ENCODE measurements at places on chromosomes 7 and 10. TPM values are rescaled to one million over a fixed set of nuclear protein-coding genes. Genes with fewer than 3 reads are reported as not detected.

The LLCFC1 gene
- not detected for total RNA-seq

The INA gene
- 0.70 TPM for total RNA-seq

DNA sequence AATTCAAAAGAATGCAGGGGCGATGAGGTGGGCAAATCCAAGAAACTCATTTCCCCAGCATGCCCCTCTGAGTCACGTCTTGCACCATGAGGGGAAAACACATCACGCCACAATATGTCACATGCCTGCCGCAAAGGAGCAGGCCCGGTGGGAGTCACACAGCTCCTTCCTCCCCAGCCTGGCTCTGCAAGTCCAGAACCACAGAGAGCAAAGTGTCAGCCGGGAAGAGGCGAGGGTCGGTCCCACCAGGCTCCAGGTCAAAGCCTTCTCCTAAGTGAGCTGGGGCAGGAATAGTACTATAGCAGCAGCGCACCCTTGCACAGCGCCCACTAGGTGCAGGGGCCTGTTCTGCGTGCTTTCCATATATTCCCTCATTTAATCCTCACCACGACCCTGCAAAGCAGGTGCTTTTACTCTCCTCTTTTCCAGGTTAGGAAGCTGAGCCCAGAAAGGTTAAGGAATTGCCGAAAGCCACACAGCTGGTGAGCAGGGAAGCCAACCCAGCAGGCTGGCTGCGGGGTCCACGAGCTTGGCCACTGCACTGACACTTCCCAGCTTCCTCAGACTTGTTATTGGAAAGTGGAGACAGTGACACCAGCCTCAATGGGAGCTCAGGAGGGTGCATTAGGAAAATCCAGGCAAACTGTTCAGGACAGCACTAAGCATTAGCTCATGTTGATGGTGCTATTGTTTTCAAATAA, 94.0 kb upstream of the ZMIZ1 start:
- H3K36me3 ChIP-seq: no peaks in the 10 kb centered on the region
- H3K4me3 ChIP-seq: peak overlapping the region; percentile 79
- H3K27me3 ChIP-seq: no peaks in the 10 kb centered on the region
- DNase-seq: peak; percentile 80
- peaks cover 19% of the 10 kb centered on the region for H3K4me1 ChIP-seq
- peak overlapping the region; percentile 92 for H3K27ac ChIP-seq

The KNDC1 gene
- total RNA-seq: 0.32 TPM

GRCh38 chr7:82105463-82105862, 335.6 kb upstream of the HGF start:
- no peak overlapping the region for H3K4me3 ChIP-seq
- no peaks in the 10 kb centered on the region for H3K27me3 ChIP-seq
- DNase-seq: no peak
- H3K4me1 ChIP-seq: no peaks in the 10 kb centered on the region

The PTPN20 gene
- 1.1 TPM for total RNA-seq

The SLC39A12 gene
- not detected for total RNA-seq

All from activated CD8-positive, alpha-beta memory T cell treated with anti-CD3 and anti-CD28 coated beads, Interleukin-2, amount 10 ng/mL, durations not matched to agents 7 days and 5 days (primary cell).